ENCODE measurements at places on chromosomes 16 and 17. TPM values are rescaled to one million over a fixed set of nuclear protein-coding genes. Genes with fewer than 3 reads are reported as not detected.

- DNase-seq = no peak
Observed at GRCh38 chr17:53757559-53757958, 65.2 kb upstream of the KIF2B start.

DNA sequence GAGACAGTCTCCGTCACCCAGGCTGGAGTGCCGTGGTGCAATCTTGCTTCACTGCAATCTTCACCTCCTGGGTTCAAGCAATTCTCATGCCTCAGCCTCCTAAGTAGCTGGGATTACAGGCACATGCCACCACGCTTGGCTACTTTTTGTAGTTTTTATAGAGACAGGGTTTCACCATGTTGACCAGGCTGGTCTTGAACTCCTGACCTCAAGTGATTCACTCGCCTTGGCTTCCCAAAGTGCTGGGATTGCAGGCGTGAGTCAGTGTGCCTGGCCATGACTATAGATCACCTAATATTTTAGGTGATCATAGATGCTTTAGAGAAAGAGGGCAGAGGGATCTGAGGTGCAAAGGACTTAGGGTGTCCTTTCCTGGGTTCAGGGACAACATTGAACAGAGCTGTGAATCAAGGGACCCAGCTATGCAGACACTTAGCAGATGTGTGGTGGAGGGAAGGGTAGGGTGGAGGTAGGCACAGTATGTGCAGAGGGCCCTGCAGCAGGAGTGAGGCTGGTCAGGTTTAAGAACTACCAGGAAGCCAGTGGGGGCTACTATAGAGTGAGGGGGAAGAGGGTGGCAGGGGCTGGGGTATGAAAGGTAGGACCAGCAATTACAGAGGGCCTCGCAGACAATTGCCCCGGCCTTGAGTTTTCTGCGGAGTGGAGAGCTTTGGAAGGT is 116.5 kb downstream of the CMIP start:
- DNase-seq = peak; percentile 58

DNA sequence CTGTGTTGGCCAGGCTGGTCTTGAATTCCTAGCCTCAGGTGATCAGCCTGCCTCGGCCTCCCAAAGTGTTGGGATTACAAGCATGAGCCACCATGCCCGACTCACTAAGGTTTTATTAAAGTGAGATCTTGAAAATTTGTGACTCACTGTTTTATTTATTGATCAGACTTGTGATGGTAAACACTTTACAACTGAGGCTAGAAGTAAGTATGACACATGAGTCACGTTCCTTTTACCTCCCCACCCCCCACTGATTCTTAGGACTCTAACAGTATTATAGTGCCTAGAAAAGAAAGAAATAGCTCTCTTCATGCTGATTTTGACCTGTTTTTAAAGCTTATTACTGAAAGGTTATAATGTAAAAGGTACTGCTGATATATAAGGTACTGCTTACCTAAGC is 160.6 kb downstream of the TANC2 start:
- DNase-seq = no peak

DNA sequence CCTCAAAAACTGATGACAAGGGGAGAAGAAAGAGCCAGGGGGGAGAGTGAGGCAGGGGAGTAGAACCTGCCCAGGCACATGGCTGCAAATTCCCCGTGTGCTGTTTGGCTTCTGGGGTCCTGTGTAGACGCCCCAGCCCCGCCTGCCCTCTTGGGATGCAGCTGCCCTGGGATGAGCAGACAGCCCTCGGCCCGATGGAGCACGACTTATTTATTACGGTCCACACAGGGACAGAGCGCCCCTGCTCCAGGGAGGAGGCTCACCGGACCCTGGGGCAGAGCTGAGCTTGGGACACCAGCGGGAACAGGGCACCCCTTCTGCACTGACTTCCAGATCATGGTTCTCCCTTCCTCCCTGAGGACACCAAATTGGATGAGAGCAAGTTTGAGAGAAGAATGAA is 9.1 kb downstream of the LDHD start:
- no peak for DNase-seq

GRCh38 chr17:37818689-37819088 is 73.8 kb upstream of the HNF1B start:
- peak; percentile 71 for DNase-seq

- DNase-seq = no peak
Observed at GRCh38 chr16:18003033-18003432, 333.5 kb downstream of the NPIPA8 start.

DNA sequence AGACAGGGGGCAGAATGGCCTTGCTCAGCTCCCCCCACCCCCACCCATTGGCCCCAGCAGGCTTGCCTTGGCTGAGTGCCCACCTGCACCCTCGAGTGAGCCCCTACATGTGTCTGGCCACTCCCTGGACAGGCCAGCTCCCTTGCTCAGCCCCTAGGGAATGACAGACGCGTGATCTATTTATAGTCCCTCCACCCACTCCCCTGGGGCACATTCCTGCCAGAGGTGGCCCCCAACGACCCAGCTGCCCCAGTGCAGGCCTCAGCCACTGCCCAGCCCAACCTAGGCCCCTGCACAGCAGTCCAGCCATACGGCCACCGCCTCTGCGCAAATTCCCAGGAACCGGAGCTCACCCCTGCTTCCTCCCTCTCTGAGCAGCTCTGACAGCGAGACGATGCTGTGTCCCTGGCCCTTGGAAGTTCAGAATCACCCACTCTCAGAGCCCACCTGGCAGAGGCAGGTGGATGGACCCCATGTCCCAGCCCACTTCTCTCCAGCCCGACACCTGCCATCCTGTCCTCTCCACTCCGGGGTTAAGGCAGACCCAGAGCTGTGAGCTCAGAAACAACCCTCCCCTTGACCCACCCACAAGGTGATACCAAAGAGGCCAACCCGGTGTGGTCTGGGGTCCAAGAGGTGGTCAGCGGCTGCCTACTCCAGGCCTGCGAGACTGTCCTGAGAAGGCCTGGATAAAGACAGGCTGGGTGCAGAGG is 11.5 kb upstream of the P2RX1 start:
- no peak for DNase-seq

GRCh38 chr16:70695331-70696070 is 9.6 kb upstream of the MTSS2 start:
- DNase-seq = peak; percentile 34

- DNase-seq = no peak
Observed at GRCh38 chr16:35176449-35176848, 1717.0 kb downstream of the TP53TG3F start.

GRCh38 chr17:80035937-80036714 is at the start of gene CCDC40:
Gene CCDC40, plus strand, starts transcription at chr17:80036642. Its CDS starts 21 bp downstream, at chr17:80036663.
- peak; percentile 56 for DNase-seq

DNA sequence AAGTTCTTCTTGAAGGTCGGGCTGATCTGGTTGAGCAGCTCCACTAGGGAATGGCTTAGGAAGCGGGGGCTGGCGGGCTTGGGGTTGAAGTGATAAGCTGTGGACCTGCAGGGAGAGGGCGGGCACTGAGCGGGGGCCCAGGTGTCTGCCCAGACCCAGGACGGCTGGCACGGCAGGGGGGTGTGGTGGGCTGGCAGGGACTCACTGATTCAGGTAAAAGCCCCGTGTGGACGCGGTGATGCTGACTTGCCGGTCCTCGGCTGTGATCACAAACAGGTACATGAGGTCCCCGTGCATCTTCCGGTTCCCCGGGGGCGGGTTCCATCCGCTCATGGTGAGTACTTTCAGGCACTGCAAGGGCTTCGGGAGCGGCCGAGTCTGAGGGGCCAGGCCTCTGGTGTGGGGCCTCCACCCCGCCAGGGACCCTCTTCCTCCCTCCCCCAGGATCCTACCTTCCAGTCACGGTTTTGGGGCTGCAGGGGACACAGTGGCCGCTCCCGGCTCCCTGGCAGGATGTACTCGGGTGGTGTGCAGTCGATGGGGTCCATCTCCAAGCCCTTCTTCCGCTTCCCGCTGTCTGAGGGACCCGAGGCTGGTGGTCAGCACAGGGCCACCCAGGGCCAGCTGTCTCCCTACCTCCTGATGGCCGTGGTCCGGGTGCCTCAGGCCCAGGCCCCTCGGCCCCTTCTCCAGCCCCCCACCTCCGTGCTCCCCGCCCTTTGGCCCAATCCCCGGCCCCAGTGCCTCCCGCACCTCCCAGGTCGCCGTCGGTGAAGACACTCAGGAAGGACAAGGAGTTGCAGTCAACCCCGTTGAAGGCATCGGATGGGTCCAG is 10.2 kb downstream of the CLUH start:
- no peak for DNase-seq

GRCh38 chr17:18079543-18079942 is 8.2 kb upstream of the DRG2 start:
- no peak for DNase-seq

DNA sequence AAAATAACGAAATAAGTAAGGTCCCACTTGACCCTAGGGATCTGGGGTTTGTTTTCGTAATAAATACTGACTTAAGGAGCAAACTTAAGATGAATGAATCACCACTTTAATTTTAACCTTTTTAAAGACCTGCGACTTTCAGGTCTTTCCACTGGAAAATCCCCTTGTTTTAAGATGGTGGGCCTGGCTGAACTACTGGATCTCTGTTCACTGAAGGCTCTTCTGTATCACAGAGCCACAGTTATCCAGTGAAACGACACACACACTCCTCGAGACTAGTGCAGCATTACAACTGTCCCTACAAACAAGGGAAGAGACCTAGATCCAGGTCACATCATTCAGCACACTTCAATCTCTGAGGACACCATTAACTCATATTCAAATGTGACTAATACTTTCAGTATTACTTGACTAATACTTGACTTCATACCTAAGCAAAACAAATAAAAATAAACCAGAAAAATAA is 299.0 kb downstream of the CEP112 start:
- DNase-seq = no peak

DNA sequence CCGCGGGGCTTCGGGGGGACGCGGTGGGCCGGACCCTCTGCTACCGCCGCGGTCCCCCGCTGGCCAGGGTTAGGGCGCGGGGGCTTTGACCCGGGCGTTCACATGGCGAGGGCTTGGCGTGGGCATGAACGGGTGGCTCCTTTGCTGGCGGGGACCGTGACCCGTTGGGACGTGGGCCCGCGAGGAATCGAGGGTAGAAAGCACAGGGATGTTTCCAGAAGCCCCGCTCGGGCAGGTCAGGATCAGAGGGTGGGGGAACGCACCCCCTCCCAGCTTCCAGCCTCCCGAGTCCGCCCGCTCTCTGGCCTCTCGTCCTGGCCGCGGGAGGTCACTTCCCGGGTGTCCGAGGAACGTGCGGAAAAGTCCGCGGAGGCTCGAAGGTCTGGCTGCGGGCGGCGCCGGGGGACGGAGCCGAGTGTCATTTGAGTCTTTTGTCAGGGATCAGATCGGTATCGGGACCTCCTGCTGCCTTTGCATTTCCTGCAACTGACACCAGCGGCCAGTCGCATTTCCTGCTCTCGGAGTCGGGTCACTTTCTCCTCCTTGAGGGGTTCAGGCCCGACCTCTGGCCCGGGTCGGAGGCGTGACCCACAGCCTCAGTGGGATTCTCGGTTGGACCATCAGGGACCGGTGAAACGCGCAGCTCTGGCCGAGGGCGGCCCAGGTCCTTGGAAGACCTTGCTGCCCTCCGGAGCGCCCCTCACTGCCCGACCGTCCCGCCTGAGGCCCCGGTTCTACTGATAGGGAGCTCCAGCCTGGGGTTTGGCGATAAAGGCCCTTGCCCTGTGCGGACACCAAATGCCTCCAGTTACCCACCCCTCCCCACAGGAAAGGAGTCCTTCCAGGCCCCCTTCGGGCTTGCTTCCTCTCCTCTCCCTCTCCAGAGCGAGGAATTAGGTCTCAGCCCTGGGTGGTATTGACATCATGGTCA is 702 bp upstream of the WNT3 start:
- no peak for DNase-seq

- DNase-seq = no peak
Observed at GRCh38 chr16:67104845-67105244, 4.9 kb upstream of the PHAF1 start.

GRCh38 chr16:11402745-11403533 is 57.7 kb downstream of the RMI2 start:
- no peak for DNase-seq

GRCh38 chr16:1950559-1950958 is 3.9 kb downstream of the RPL3L start:
- no peak for DNase-seq

DNA sequence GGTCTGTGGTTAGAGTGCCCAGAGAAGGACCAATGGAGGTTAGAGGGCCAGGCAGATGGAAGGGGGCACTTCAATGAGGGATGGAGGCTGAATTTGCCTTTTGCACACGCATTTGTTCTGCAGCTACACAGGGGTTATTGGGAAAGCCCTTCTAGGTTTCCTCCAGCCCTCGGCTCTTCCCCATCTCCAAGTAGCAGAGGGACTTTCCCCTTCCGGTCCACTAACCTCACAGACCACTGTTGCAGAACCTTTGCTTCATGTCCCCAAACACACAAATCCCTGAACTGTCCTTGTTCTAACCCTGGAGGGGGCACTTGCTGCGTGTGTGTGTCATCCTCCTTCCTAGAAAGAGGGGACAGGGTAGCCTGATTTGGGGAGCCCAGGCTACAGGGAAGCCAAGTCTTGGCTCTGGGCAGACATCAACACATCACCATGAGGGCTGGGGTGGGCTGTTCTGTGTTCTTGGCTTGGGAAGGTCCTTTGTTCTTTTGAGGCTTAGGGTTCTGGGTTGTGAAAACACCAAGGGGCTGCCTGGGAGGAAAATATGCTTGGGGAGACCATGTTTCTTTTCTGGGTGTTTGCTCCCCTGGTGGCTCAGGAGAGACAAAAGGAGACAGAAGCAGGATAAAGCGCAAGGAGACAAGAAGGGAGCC is 7.3 kb upstream of the NR1D1 start:
- DNase-seq = no peak

DNA sequence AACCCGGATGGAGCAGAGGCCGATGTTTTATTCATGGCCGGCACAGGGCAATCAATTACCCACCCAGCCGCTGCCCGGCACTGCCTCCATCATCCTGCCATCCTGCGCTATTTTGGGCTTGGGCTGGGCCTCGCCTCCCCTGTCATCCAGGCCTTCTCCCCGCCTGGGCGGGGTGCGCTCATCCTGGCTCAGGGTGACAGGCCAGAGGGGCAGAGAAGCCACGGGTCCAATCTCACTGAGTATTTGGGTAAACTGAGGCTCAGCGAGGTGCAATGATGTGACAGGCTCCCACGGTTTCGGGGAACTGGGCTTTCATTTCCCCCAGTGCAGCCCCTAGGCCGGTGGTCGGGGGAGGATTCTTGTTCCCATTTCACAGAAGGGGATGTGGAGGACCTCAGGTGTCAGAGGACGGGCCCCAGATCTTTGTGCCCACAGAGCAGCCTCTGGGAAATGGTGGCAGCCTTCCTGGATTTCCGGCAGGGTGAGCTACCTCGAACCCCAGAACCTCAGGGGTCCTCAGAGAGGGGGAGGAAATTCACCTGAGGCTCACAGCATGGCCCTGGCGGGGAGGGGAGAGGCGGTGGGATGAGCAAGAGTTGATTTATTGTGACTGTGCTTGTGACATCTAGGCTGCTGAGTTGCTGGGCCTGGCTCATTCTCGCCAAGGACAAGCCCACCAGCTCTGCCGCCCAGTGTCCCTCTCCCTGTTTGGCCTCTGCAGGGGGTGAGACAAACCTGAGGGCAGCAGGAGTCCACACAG is 23.8 kb upstream of the KCNJ12 start:
- DNase-seq = no peak

SLC35B1 gene
- total RNA-seq = 77.1 TPM

SNX20 gene
- total RNA-seq = not detected

ARHGAP23 gene
- 21.7 TPM for total RNA-seq

CMC2 gene
- 119 TPM for total RNA-seq

OR3A2 gene
- total RNA-seq = not detected

HID1 gene
- 1.8 TPM for total RNA-seq

CA5A gene
- total RNA-seq = not detected

TBC1D3 gene
- 0.20 TPM for total RNA-seq

DNAAF1 gene
- not detected for total RNA-seq

All from HT1080 (cell line).